ENCODE measurements at places on chromosomes 7 and 10. TPM values are rescaled to one million over a fixed set of nuclear protein-coding genes. Genes with fewer than 3 reads are reported as not detected.

FGFR2 gene
- total RNA-seq: 0.54 TPM

SPDYE2 gene
- not detected for total RNA-seq

ANKRD61 gene
- total RNA-seq: 0.72 TPM

OPN4 gene
- total RNA-seq: not detected

SLC16A12 gene
- 0.10 TPM for total RNA-seq

PIK3CG gene
- total RNA-seq: not detected

CFAP70 gene
- total RNA-seq: 0.32 TPM

MMRN2 gene
- total RNA-seq: 0.37 TPM

NUTM2E gene
- total RNA-seq: not detected

CALCR gene
- 0.17 TPM for total RNA-seq

MRC1 gene
- 0.14 TPM for total RNA-seq

PLXNA4 gene
- total RNA-seq: 0.02 TPM

ARL5B gene
- 20.4 TPM for total RNA-seq

CROT gene
- total RNA-seq: 10.9 TPM

SPDYE11 gene
- total RNA-seq: 0.54 TPM

TMEM213 gene
- not detected for total RNA-seq

UCMA gene
- total RNA-seq: not detected

ZFAND2A gene
- total RNA-seq: 36.7 TPM

AQP1 gene
- total RNA-seq: 0.26 TPM

SPAG6 gene
- not detected for total RNA-seq

C1QL3 gene
- not detected for total RNA-seq

HYAL4 gene
- total RNA-seq: not detected

MBL2 gene
- not detected for total RNA-seq

AP5Z1 gene
- total RNA-seq: 12.9 TPM

VGF gene
- 15.4 TPM for total RNA-seq

ZNF503 gene
- 10.5 TPM for total RNA-seq

CALML5 gene
- total RNA-seq: not detected

CEP41 gene
- 22.4 TPM for total RNA-seq

NCAPG2 gene
- total RNA-seq: 33.9 TPM

NFE2L3 gene
- total RNA-seq: 12.4 TPM

INPP5F gene
- total RNA-seq: 9.3 TPM

MORN4 gene
- 19.5 TPM for total RNA-seq

OIT3 gene
- not detected for total RNA-seq

GIMAP1 gene
- total RNA-seq: not detected

ZNF786 gene
- 5.0 TPM for total RNA-seq

FBXW4 gene
- total RNA-seq: 13.1 TPM

CTAGE4 gene
- total RNA-seq: 0.12 TPM

BAIAP2L1 gene
- 31.5 TPM for total RNA-seq

PON1 gene
- total RNA-seq: not detected

ZNF117 gene
- 1.9 TPM for total RNA-seq

LIPN gene
- total RNA-seq: not detected

CPA1 gene
- total RNA-seq: not detected

BUB3 gene
- 247 TPM for total RNA-seq

AFAP1L2 gene
- 0.06 TPM for total RNA-seq

MRLN gene
- total RNA-seq: not detected

DNAJB6 gene
- 75.4 TPM for total RNA-seq

KNDC1 gene
- total RNA-seq: 0.09 TPM

Measured in NCI-H460 (cell line).